ENCODE measurements at places on chromosomes 2 and 18. TPM values are rescaled to one million over a fixed set of nuclear protein-coding genes. Genes with fewer than 3 reads are reported as not detected.

Gene CHN1
- 3.2 TPM for total RNA-seq

Gene COL5A2
- 0.40 TPM for total RNA-seq

Gene AMMECR1L
- 10.2 TPM for total RNA-seq

Gene SULT1C3
- total RNA-seq, result not detected

Gene PRSS56
- total RNA-seq, result not detected

Gene GALNT13
- not detected for total RNA-seq

Gene NEU2
- not detected for total RNA-seq

Gene ALPG
- total RNA-seq, result 0.15 TPM
